ENCODE measurements at places on chromosomes 1 and 21. TPM values are rescaled to one million over a fixed set of nuclear protein-coding genes. Genes with fewer than 3 reads are reported as not detected.

GRCh38 chr1:12599657-12600056 is 18.4 kb downstream of the DHRS3 start:
- no peak for DNase-seq

DNA sequence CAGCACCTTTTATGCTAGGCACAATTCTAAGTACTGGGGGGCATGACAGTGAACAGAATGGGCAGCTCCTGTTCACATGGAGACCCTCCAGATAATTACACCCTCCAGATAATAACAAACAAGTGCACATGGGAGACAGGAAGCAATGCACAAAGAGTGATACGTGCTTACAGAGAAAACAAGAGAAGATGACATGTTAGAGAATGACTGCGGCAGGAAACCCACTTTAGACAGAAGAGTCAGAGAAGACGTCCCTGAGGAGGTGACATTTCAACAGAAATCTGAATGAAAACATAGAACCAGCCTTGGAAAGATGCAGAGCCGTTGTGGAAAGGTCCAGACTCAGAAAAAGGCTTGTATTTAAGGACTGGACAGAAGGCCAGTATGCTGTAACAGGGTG is 54.7 kb upstream of the ARTN start:
- DNase-seq: no peak

DNA sequence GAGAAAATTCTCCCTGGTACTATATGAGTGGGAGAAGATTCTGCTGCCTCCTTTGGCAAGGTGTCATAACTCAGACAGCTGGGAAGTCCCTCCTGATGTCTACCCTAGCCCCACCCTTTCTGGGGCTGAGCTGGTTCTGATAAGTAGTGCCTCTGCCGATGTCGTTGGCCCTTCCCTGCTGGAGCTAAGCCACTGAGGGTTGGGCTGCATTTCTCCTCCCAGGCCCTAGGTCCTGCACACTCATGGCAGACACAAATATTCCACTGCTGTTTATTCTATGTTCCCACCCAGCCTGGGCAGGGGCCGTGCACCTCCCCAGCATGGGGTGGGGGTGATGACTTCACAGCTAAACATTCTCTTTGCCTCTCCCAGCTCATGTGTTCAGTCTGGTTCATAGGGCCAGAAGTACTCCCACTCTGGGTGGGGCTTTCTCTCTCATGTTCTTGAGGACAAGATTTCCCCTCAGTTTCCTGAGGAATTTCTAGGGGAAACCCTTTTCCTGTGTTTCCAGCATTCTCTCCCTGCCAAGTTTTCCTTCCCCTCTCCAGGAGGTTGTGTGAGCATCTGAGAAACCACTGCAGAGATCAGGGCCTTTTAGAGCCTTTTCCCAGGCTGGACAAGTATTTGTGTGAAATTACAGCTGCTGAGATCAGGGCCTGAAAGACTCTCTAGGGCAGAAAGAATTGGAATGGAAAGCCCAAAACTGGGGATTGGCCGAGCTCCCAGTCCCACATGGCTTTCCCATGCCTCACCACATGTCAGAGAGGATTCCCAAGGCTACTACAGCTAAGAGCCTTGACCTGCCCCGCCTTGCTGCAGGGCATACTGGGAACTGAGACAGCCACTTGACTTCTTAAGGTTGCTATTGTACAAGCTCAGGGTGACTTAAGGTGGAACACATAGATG is 66.2 kb downstream of the ATP2B4 start:
- peak; percentile 97 for DNase-seq

The MSH4 gene
- total RNA-seq: 0.16 TPM

The HPDL gene
- total RNA-seq: 1.4 TPM

The SYTL1 gene
- 0.09 TPM for total RNA-seq
